Neural crest cell (in vitro differentiated cells): ENCODE measurements at places on chromosomes 7 and 10.

- peak; percentile 36 for DNase-seq
These were observed 17.0 kb upstream of the NODAL start for GRCh38 chr10:70458329-70459060.

DNA sequence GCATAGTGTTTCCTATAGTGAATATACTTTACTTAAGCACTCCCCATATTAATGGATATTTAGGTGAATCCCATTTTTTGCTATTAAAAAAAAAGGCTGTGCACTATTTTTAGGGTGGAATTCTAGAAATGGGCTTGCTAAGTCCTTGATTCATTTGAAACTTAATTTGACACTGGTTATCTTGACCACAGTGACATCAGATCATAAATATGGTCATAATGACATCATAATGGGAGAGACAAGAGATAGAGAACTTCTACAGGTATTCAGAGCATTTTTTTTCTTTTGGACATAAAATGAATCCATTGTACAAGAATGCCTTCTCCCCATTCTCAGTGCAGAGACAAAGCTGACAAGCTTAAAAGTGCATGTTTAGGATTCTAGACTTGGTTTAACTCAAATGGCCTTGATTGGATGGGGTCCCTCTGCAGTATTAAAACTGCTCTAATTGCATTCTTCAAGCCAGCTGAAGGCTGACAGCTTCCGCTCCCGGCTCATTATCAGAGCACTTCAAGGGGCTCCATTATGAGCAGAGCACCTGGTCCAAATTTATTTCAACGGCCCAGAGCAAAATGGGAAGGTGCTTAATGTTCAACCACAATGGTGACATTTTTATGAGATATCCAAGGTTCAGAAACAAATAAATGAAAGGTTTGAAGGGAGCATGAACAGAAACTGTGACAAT, 104.8 kb downstream of the JAZF1 start:
- no peak for DNase-seq

- no peak for DNase-seq
These were observed 16.8 kb upstream of the SH2D4B start for GRCh38 chr10:80520661-80521470.

- DNase-seq: no peak
These were observed 14.0 kb downstream of the SCRN1 start for GRCh38 chr7:29975561-29975960.

DNA sequence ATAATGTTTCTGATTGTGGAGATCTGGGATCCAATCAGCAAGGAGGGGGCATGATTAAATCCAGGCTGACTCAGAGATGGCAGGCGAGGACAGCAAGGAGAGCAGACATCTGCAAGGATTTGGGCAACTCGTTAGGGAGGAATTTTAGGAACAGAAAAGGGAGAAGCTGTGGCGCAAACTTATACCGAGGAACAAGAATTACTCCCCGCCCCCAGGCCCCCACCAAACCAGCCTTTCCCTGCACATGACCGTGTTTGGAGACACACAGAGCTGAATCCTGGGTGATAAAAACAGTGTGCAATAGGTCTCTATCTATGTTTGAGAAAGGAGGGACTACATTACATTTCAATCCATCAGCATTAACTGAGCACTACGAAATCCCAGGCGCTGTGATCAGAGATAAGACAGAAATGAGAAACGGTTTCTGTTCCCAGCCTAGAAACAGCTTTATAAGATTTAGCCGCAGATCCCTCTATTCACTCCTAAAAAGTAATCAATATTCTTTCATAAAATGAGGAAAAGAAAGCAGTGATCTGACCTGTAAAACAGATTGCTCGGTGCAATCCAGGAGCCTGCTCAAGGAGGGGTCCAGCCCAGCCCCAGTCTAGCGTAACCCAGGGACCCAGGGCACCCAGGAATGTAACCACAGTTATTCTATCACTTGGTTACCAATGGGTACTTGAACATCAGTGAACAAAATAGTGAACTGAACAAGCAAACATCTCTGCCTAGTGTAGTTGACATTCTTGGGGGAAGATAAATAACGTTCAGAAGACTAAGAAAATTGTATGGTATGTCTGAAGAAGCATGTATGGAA, 37.2 kb upstream of the RAPGEF5 start:
- DNase-seq: no peak

DNA sequence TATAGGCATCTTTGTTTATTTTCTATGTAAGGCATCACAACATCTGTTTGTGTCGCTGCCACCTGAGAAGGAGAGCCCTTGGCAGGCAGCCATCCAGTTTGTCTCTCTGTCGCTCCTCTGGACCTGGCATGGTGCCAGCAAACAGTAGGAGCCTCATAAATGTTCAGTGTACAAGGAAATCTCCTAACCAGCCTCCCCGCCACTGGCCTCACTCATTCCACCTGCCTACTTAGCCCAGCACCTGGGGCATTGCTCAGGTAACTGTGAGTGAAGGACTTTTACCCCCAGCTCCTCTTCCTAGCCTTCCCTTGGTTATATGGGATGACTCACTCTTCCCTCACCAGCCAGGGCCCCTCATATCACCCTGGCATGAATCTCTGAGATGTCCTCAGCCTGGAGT, 61.7 kb upstream of the NPTX2 start:
- no peak for DNase-seq

- DNase-seq: no peak
These were observed 33.3 kb downstream of the AFAP1L2 start for GRCh38 chr10:114370966-114371365.

- no peak for DNase-seq
These were observed 72.2 kb downstream of the ZNF783 start for GRCh38 chr7:149334219-149334618.

GRCh38 chr7:132029369-132030085, 473.1 kb upstream of the PODXL start:
- DNase-seq: no peak

GRCh38 chr7:38709123-38709522, 78.0 kb upstream of the AMPH start:
- DNase-seq: no peak

- DNase-seq: no peak
These were observed 7.4 kb upstream of the NRCAM start for GRCh38 chr7:108463613-108464012.

DNA sequence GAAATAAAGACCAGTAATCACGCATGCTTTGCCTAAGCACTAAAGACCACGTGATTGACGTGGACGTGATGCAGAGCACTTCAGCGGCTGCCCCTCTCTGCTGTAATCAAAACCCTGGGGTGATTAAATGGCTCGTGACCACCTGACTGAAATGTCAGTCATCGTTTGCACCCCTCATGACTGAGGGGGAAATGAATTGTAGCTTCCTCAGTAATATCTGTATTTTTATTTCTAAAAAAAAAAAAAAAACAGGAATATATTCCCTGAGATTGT, 148.1 kb upstream of the RSU1 start:
- DNase-seq: no peak

GRCh38 chr7:74452748-74453321, 871 bp upstream of the GTF2IRD1 start:
- no peak for DNase-seq

DNA sequence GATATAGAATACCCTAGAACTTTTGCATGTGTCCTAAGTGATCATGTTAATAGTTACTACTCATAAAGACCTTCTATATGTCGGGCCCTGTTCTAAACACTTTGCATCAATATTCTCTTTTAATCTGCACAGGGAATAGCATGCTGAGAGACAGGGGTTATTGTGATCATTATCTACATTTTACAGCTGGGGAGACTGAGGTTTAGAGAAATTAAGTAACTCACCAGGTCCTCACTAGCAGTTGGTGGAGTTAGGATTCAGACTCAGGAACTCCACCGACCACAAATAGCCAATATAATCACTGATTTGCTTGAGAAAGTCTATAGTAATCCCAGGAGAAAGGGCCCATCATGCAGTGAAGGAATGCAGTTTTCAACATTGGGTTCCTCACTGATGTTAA, 111.2 kb upstream of the ADO start:
- no peak for DNase-seq

- no peak for DNase-seq
These were observed 115.7 kb upstream of the SAMD8 start for GRCh38 chr10:74995806-74996205.
